ENCODE measurements at places on chromosomes 1 and 21. TPM values are rescaled to one million over a fixed set of nuclear protein-coding genes. Genes with fewer than 3 reads are reported as not detected.

WLS gene
- total RNA-seq, result 82.3 TPM

MFSD2A gene
- total RNA-seq, result 0.45 TPM

DNA sequence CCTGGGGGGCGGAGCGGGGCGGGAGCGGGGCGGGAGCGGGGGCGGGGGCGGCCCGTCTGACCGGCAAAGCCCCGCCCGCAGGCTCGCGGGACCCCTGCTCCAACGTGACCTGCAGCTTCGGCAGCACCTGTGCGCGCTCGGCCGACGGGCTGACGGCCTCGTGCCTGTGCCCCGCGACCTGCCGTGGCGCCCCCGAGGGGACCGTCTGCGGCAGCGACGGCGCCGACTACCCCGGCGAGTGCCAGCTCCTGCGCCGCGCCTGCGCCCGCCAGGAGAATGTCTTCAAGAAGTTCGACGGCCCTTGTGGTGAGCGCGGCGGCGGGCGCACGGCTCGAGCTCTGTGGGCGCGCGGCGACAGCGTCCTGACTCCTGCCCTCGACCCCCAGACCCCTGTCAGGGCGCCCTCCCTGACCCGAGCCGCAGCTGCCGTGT, 21.2 kb downstream of the AGRN start:
- no peak for DNase-seq

DNA sequence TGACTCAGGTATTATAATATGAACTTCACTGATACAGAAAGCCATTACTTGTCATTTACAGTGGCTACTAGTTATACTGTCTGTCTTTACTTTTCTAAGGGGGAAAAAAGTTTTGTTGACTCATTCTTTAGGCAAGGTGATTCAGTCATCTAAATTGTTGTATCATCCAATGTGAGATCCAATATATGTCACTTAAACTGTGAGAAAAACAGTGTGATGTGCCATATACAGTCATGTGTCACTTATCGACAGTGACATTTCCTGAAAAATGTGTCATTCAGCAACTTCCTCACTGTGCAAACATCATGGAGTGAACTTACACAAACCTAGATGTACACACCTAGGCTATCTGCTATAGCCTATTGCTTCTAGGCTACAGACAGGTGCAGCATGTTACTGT, 57.6 kb downstream of the KCNK2 start:
- DNase-seq, result no peak

DNA sequence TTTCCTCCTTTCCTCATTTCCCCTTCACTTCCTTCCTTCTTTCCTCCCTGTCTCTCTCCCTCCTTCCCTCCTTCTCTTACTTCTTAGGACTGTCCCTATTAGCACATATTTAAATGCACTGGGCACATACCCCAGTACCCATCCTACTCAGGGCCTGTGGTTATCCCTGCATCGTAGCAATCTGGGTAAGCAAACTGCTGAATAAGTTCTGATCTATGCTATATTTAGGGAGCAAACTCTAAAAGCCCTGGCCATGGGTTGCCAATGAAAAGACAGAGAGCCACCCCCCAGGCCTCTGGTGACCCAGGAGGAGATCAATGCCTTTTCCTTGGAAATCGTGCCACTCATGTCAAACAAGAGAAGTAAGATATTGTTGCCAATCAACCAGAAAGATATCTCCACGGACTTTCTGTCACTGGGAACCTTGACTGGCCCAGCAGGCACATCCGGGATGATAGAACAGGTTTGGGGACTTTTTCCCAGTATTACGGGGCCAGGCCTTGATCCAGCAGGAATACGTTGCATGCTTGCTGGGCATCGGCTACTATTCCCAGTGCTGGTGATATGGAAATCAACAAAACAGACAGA, 5.4 kb downstream of the FAM3B start:
- DNase-seq, result no peak

- DNase-seq, result no peak
Observed at GRCh38 chr1:975896-976683, 5.8 kb downstream of the PERM1 start.

GRCh38 chr21:39612233-39613040, at the start of gene B3GALT5:
Gene B3GALT5 (plus strand): TSS chr21:39612940. CDS start chr21:39660560, 47,620 bp downstream.
- no peak for DNase-seq

CYP4A11 gene
- not detected for total RNA-seq

- DNase-seq, result no peak
Observed at GRCh38 chr21:42475526-42476387, 20.3 kb downstream of the RSPH1 start.

GRCh38 chr1:200107004-200107470, 79.5 kb downstream of the NR5A2 start:
- no peak for DNase-seq

OR14K1 gene
- not detected for total RNA-seq

MEGF6 gene
- 6.4 TPM for total RNA-seq

FCAMR gene
- not detected for total RNA-seq

- no peak for DNase-seq
Observed at GRCh38 chr1:18464665-18465050, 16.1 kb upstream of the KLHDC7A start.

ZNF124 gene
- total RNA-seq, result 12.1 TPM

- DNase-seq, result no peak
Observed at GRCh38 chr1:52756020-52756419, 29.8 kb downstream of the ZYG11B start.
